CD14-positive monocyte (primary cell): ENCODE measurements at places on chromosomes 12 and 14. TPM values are rescaled to one million over a fixed set of nuclear protein-coding genes. Genes with fewer than 3 reads are reported as not detected.

Gene OTX2
- polyA plus RNA-seq, result not detected

GRCh38 chr12:109255377-109255776 is 53.7 kb downstream of the FOXN4 start:
- no peak for DNase-seq

DNA sequence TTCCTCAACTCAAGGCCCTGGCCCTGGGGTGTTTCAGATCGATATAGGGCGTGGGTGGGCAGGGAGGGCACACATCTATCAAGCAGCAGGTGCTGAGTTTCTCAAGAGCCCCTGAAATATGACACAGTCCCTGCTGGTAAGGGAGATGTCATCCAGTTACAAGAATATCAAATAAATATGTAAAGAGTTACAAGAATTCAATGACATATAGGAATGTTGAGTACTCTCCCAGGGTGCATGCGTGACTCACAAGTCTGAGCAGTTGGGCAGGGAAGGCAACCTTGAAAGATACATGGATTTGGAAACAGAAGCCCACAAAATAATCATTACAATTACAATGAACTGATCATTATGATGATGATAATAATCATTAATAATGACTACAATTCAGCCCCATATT is 35.2 kb downstream of the MVK start:
- DNase-seq, result no peak

GRCh38 chr14:101071493-101071906 is 168.0 kb upstream of the RTL1 start:
- DNase-seq, result no peak

Gene FAM222A
- not detected for polyA plus RNA-seq

Gene DHRS2
- not detected for polyA plus RNA-seq

Gene GLIPR1L1
- polyA plus RNA-seq, result not detected

- no peak for DNase-seq
Observed at GRCh38 chr14:88871429-88871828, 47.0 kb downstream of the TTC8 start.
